Kasumi-1 (cell line): ENCODE measurements at places on chromosomes 12 and 14.

DNA sequence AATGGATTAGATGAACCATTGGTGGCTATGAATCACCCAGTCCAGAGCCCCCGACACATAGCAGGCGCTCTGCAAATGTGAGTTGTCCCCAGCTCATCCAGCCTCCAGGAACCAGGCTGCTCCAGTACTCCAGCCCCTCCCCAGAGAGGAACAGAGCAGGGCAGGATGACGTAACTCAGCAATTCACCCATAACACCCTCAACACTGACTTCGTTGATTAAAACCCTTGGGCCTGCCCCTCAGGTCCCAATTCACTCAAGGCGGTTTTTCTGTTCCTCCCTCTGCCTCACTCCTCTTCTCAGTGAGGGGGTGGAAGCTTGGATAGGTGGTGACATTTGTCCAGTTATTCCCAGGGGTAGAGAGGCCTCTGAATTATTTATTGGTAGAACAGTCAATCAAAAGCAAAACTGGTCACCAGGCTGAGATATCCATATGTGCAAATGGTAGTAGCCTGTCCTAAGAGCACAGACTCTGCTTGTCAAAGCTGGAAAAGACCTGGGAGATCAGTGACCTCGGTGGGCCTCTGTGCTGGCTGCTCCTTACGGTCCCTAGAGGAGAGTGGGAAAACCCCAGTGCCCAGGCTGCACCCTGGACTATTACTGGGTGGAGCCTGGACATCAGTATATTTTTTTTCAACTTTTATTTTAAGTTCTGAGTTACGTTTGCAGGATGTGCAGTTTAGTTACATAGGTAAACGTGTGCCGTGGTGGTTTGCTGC lies 97.0 kb downstream of the CMKLR1 start:
- no peak for DNase-seq

- no peak for DNase-seq
Measured at GRCh38 chr14:33837943-33838683, 112.8 kb downstream of the EGLN3 start.

DNA sequence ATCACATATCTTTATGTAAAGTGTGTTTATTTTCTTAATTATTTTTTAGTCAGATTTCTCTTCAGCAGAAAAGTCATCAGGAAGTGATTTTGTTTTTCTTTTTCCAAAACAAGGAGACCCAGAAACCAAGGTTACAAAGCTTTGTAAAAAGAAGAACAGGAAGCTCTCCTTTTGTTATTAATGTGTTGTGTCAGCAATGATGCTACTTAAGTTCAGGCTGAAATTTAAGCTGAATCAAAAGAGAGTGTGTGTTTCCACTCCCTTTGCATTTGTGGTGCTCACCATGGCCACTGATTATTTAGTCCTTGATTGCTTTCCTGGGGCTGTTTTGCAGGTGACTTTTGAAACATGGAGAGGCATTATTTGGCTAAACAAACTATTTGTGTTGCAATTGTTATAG lies 155.3 kb upstream of the ATP2B1 start:
- no peak for DNase-seq

GRCh38 chr12:47413806-47414205 lies 292.0 kb downstream of the RPAP3 start:
- no peak for DNase-seq

- DNase-seq: no peak
Measured at GRCh38 chr12:132380641-132381040, 51.3 kb upstream of the GALNT9 start.

GRCh38 chr14:71300566-71301330 lies 393.5 kb downstream of the PCNX1 start:
- DNase-seq: no peak

- no peak for DNase-seq
Measured at GRCh38 chr14:53391631-53392285, 238.6 kb upstream of the DDHD1 start.

DNA sequence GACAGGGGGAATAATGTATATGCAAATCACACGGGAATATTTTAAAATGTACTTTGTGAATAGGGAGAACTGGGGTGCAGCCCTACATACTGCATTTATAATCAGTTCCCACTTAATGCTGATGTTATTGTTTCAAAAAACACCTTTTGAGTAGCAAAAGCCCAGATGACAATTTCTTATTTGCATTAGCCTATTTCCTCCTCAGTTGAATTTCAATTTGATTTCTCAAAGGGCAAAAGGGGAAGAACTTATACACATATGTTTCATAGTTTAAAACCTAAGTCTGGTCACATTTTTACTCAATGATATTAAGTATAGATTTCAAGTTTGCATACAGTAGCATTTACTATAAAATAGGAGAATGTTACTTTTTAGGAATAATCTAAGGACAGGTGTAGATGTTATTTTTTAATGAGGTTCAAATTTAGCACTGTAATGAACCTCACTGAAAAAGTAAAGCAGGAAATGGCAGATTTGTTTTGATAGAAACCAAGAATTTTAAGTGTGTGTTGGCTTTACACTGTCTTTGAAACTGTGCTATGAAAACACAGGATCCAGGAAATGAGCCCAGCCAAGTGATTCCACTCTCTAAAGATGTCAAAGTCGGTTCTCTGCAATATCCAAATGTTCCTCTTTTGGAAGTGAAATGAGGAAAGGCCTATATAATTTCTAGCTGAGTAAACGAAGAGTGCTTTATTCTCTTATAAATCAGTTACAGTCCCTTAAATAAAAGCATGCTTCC lies 367.4 kb downstream of the BTG1 start:
- DNase-seq: no peak

DNA sequence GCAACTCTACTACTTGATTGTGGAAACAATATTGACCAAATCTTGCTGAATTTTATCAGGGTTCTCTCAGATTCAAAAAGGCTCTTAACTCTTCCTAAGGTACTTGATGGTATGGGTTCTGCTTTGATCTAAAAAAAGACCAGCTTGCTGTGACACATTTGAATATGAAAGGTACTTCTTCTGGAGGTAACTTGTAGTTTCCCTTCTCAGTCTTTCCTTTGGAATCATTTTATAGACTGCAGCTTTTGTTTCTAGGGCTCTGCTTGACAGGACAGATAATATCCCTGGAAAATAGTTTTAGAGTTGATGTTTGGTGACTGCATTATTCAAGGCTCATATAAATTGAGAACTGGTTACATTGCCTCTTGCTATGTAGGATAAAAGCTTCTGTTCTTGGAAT lies 251.9 kb downstream of the FUT8 start:
- DNase-seq: no peak

DNA sequence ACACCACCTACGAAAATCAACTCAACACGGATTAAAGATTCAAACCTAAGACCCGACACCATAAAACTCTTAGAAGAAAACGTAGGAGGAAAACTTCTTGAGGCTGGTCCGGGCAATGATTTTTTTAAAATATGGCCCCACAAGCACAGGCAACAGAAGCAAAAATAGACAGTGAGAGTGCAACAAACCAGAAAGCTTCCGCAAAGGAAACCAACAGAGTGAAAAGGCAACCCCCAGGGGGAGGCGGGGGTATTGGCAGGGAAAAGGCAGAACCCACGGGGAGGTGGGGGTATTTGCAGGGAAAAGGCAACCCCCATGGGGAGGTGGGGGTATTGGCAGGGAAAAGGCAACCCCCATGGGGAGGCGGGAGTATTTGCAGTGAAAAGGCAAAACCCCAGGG lies 20.5 kb upstream of the FBRSL1 start:
- DNase-seq: peak; percentile 64
